ENCODE measurements at places on chromosomes 11 and 22. TPM values are rescaled to one million over a fixed set of nuclear protein-coding genes. Genes with fewer than 3 reads are reported as not detected.

The SERGEF gene
- 16.5 TPM for total RNA-seq

The C11orf71 gene
- total RNA-seq: 5.8 TPM

GRCh38 chr11:105641433-105641832, 31.6 kb downstream of the GRIA4 start:
- DNase-seq: no peak

DNA sequence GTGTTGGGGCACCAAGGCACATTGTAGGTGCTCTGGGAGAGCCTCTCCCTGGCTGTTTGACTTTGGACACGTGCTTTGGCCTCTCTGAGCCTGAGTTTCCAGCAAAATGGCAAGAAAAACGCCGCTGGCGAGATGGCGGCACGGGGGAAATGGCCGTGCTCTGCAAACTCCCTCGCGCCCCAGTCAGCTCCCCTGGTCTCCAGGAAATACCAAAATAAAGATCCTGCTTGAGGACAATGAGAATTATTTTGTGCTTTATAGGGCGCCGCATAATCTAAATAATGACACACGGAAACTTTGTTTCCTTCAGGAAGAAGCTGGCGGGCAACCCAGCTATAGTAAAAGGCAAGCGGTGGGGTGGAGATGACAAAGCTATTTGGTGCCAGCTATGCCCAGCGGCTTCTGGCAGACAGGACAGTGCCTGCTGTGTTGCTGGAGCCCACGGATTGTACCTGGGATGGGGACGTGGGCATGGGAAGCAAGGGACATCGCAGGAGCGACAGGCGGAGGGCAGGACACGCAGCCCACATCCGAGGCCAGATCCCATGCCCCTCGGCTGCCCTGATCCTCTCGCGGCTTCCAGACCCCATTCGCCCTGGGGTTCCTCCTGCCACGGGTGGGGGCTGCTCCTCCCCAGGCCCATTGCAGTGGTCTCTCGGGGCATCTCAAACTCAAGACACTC, 26.3 kb upstream of the RFPL3 start:
- peak; percentile 57 for DNase-seq

- no peak for DNase-seq
Measured at GRCh38 chr11:12177739-12178338, 67.4 kb downstream of the MICAL2 start.

- DNase-seq: peak; percentile 85
Measured at GRCh38 chr11:6251120-6251733, 8.4 kb upstream of the CCKBR start.

Measured in H7 (cell line).